ENCODE measurements at places on chromosomes 16 and 17.

- DNase-seq = no peak
Observed at GRCh38 chr17:12605222-12605621, 60.5 kb upstream of the MYOCD start.

DNA sequence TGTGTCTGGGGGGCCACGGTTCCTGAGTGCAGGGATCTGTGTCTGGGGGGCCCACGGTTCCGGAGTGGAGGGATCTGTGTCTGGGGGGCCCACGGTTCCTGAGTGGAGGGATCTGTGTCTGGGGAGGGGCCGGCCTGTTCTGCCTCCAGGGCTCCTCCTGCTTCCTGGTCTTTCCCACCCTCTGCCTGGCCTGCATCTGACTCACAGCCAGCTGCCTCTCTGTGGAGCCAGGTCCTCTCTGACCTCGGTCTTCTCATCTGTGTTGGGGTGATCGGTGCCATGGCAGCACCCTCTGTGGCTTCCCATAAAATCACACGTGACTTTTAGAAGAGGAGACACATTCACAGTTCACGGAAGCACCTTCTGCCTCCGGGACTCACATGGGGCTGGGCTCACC, 50.3 kb downstream of the ZFPM1 start:
- DNase-seq = no peak

- DNase-seq = no peak
Observed at GRCh38 chr17:63623786-63624530, 1.7 kb downstream of the MAP3K3 start.

DNA sequence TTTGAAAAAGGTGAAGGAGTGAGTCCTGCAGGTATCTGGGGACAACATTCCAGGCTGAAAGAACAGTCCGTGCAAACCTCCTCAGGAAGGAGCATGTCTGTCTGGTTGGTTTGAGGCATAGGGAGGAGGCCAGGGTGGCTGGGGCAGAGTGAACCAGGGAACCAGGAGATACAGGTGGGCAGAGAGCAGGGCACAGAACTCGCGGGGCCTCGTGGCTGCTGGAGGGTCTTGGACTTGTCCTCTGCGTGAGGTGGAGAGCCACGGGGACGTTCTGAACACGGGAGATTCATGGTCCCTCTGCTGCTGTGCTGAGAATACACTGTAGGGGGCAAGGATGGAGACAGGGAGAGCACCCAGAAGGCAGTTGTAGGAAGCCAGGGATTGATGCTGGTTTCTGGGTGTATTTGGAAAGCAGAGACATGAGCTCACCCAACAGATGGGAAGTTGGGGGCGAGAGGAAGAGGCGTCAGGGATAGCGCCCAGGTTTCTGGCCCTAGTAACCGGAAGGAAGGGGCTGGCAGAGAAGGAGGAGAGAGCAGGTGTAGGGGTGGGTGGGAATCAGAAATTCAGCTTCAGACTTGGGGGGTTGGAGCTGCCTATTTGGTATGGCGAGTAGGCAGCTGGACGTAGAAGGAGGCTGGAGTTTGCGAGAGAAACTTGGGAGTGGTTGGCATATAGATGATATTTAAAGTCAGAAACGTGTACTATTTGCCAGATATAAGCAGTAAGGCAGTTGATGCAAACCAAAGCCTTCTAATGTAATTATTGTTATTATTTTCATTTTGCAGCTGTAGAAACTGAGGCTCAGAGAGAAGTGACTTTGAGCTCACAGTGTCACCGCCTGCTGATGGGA, at the start of gene CCL17:
CCL17 (plus strand) TSS at position 803 of the 853 bp plus-strand sequence. CDS start 9,166 bp downstream, outside the sequence.
- no peak for DNase-seq

DNA sequence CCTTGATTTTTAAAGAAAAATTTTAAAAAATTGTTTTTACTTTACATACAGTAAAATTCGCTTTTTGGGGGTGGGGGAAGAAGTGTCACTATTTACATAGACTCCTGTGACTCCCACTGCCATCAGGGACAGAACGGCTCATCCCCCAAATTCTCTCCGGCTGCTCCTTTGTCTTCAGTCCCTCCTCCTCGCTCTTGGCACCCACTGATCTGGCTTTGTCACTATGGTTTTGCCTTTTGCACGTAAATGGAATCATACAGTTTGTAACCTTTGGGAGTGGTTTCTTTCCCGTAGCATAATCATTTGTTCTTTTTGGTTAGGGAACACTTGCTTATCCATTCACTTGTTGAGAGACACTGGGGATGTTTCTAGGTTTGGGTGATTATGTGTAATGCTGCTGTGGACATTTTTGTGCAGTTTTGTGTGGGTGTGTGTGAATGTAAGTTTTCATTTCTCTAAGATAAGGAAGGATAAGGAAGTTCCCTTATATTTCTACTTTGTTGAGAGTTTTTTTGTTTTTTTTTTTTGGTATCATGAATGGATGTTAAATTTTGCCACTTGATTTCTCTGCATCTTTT, 27.4 kb downstream of the RAB11FIP4 start:
- no peak for DNase-seq

DNA sequence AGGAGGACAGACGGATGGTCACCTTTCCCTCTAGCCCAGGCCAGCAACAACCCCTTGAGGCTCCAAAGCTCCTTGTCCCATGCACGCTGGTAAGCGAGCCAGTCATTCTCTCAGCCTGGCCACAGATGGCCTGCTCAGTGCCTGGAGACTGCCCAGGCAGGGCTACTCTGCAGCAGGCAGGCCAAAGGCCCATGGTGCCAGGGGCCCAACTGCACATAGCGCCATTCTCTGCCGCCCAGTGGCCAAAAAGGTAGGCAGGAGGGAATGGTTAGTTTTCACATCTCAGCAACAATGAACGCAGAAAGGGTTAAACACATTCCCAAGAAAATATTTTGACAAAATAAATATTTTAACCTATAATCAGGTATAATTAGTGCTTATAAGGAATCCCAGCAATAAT, 7.7 kb upstream of the SREBF1 start:
- DNase-seq = no peak

DNA sequence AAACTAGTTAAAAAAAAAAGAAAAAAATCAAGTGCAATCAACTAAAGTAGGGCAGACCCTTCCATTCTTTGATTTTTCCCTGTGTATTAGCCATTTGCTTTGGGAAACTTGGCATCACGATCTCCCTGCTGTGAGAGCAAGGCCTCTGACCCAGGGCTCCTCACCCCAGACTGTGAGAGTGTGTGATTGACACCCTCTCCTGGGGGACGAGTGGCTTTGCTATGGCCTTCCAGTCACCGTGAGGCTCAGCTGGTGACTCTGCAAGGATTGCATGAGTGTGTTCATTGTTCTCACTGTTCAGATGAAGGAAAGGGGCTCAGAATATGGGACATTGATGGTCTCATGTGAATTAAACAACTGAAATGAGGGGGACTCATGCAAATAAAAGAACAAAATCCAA, 69.0 kb upstream of the BCAR1 start:
- DNase-seq = no peak

- DNase-seq = no peak
Observed at GRCh38 chr17:63431939-63432804, 13.9 kb downstream of the CYB561 start.

- DNase-seq = no peak
Observed at GRCh38 chr16:47449788-47450187, 11.1 kb downstream of the ITFG1 start.

GRCh38 chr16:85046472-85046916, 18.9 kb downstream of the KIAA0513 start:
- no peak for DNase-seq

GRCh38 chr16:56047307-56048234, 143.7 kb upstream of the GNAO1 start:
- no peak for DNase-seq

DNA sequence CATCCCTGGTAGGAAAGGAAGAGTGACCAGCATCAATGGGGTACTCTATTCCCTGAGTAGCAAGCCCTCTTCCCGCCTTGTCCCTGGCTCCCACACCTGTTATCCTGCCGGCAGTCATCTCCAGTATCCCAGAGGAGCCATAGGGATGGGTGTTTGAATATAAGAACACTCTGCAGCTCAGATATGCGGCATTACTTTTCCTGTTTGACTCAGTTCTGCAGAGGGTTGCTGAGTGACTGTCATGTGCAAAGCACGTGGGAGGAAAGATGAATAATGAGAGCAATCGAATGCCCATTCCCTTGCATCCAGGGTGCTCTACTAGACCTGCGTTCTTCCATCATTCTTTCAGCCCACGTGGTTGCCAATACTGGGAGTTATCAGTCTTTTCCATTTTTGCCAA, 115.1 kb downstream of the PRKCB start:
- no peak for DNase-seq

- DNase-seq = peak; percentile 61
Observed at GRCh38 chr17:39002991-39003715, 36.0 kb upstream of the FBXO47 start.

- no peak for DNase-seq
Observed at GRCh38 chr16:66366433-66367299, at the start of gene CDH5. CDH5 (plus strand) TSS chr16:66366691; CDS start chr16:66379338, 12,647 bp downstream.

GRCh38 chr17:80112471-80113032, 11.2 kb downstream of the GAA start:
- DNase-seq = no peak

GRCh38 chr17:66432411-66432957, 130.1 kb downstream of the PRKCA start:
- DNase-seq = no peak

DNA sequence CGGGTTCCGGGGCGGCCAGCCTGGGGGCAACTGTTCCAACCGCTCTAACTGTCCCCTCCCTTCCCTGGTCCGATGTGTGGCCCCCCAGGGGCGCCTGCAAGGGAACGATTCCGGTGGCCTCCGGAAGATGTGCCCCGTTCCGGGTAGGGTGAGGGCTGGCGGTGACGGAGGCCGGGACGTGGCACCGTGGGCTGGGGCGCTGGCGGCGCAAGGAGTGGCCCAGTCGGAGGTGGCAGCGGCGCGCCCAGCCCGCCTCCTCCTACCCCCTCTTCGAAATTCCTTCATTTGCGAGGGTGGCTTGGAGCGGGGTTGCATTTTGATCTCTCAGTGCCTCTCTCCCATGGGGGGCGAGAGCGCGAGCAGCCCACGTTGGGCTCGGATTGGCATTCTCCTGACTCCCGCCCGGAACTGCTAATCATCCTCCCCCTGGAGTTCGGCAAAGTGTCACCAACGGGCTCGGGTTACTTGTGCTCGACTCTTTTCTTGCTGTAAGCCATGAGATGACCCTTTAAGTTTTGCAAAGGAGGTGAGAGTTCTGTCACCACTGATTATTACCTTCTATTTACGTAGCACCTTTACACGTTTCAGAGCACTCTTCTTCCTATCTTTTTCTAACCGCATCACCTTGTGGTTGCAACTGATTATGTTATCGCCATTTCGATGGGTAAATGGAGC, 622 bp downstream of the NDEL1 start:
- DNase-seq = peak; percentile 70

DNA sequence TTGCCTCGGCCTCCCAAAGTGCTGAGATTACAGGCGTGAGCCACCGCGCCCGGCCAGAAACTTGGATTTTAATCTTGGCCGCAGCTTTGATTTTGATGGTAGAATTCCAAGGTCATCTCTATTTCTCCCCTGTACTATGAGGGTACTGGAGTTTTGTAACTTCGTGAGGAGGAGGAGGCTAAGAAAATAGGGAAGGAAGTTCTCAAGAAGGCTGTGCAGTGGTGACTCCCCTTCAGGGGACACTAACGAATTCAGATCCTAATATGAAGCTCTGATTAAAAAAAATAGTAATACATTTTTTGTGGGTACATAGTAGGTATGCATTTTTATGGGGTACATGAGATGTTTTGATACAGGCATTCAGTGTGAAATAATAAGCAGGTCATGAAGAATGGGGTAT, 55.9 kb downstream of the LDHD start:
- no peak for DNase-seq

DNA sequence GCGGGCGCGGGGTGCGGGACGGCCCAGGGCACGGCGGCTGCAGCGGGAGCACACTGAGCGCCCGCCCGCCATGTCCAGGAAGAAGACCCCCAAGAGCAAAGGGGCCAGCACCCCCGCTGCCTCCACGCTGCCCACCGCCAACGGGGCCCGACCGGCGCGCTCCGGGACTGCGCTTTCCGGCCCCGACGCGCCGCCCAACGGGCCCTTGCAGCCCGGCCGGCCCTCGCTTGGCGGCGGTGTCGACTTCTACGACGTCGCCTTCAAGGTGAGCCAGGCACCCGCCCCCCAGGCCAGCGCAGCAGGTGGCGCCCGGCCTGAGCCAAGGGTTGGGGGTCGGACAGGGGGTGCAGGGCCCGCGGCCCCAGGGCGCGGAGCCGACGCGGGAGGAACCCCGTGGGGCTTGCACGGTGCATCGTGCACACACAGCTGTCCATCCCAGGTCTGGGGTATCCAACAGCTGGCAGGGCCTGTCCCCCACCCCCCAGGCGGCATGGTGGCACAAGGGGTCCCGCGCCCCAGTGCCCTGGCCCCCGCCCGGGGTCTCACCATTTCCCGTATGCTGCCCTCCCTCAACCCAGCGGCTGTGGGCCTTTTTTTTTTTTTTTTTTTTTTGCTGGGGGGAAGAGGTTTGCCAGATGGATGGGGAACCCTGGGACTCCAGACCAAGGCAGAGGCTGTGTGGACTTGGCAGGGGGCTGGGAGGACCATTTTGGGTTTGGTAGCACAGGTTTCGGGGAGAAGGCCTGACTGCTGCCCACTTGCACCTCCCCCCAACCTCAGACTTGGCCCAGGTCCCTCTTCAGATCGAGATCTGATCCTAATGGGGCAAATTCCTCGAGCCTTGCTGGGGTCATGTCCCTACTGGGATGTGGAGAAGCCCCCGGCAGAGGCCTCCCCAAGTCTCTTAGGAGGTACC, 547 bp downstream of the RAB26 start:
- peak; percentile 47 for DNase-seq

DNA sequence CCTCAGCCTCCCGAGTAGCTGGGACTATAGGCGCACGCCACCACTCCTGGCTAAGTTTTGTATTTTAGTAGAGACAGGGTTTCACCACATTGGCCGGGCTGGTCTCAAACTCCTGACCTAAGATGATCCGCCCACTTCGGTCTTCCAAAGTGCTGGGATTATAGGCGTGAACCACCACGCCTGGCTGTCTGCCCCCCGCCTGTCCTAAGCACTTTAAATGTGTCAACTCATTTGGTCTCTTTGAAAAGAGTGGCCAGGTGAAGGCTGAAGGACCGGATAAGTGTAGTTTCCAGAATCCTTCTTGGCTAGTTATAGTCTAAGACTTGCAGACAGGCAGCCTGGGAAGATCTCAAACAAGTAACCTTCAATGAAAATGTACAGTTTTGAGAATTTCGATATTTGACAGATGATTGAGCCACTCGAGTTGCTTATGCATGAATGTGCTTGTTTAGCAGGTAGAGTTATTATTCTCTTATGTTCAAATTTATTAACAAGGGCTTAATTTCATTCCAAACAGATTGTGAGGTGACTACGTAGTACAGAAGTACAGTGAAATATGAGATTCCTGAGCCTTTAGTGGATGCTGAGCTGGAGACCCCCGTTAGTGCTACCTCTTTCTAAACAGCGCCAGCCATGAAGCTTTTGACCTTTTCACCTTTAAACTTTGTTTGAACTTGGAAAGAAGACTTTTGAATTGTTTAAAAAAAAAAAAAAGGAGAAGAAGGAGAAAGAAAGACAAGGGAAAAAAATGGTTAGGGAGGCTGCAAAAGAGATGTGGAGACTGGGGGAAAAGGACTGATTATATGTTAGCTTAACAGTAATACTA, 164.4 kb upstream of the TBX2 start:
- DNase-seq = no peak

Measured in hepatic stellate cell (primary cell).